CD4-positive, alpha-beta T cell (primary cell): ENCODE measurements at places on chromosomes 3 and 15.

DNA sequence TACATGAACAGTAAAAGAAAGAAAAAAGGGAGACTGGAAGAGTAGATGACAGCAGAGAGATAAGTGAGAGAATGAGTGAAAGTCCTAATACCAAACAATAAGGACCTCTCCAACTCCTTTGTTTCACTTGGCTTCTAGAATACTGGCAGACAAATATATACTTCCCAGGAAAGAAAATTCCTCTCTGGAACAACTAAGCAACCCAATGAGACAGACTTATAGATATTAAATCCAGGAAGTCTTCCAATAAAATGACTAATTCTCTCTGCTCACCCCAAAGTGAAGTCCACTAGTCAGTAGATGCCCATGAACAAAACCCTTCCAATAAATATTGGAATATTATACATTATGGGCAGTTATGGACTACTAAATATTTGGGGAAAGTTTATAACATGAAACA lies 114.2 kb downstream of the NEDD4 start:
- H3K27ac ChIP-seq = no peak overlapping the region
- no peak for DNase-seq
- no peaks in the 10 kb centered on the region for H3K27me3 ChIP-seq
- H3K4me1 ChIP-seq = no peaks in the 10 kb centered on the region
- no peaks in the 10 kb centered on the region for H3K36me3 ChIP-seq

- no peak overlapping the region for H3K27ac ChIP-seq
- H3K36me3 ChIP-seq = no peaks in the 10 kb centered on the region
- no peak overlapping the region for H3K4me3 ChIP-seq
- H3K27me3 ChIP-seq = no peaks in the 10 kb centered on the region
Measured at GRCh38 chr15:76158226-76158625, 98.4 kb downstream of the TMEM266 start.

GRCh38 chr15:67240235-67241131 lies 14.0 kb downstream of the AAGAB start:
- DNase-seq = no peak
- H3K4me3 ChIP-seq = no peak overlapping the region
- peaks cover 11% of the 10 kb centered on the region for H3K36me3 ChIP-seq
- H3K27me3 ChIP-seq = no peaks in the 10 kb centered on the region

GRCh38 chr3:45145681-45146614 lies at the start of gene CDCP1:
Gene CDCP1 (minus strand): TSS chr3:45146378. CDS start chr3:45146287, 91 bp downstream.
- H3K36me3 ChIP-seq = no peaks in the 10 kb centered on the region
- H3K27me3 ChIP-seq = peaks cover 47% of the 10 kb centered on the region
- peaks cover 12% of the 10 kb centered on the region for H3K4me1 ChIP-seq
- peak within 1 kb of the TSS; percentile 45 for H3K4me3 ChIP-seq

DNA sequence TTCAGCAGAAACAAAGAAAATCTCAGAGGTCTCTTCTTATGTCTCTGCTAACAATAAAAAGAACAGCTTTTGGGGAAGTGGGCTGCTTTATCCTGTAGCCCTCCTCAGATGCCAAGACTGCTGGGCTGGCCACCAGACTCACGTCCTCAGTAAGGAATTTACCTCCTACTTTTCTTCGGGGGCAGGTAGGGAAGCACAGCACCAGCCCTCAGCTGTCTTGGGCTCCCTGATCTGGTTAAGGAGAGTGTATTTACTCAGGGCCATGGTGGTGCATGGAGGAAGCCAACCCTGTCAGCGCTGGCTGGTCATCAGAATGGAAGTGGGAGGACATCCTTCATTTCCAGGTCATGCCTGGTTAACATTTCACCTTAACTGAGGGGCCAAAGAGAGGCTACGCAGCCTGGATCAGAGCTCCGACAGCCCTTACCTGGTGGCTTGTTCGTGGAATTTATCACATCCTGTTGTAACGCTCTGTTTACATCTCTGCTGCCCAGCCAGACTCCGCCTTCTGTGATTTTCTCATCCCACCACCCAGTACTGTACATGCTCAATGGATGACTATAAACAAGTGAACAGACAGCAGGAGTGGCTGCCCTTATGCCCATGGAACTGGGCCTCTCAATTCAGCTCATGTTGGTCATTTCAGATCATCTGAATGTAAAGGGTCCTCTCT lies 108.3 kb downstream of the IGF2BP2 start:
- DNase-seq = no peak
- H3K4me1 ChIP-seq = no peaks in the 10 kb centered on the region
- no peaks in the 10 kb centered on the region for H3K36me3 ChIP-seq
- peaks cover 3% of the 10 kb centered on the region for H3K27me3 ChIP-seq
- no peak overlapping the region for H3K27ac ChIP-seq

DNA sequence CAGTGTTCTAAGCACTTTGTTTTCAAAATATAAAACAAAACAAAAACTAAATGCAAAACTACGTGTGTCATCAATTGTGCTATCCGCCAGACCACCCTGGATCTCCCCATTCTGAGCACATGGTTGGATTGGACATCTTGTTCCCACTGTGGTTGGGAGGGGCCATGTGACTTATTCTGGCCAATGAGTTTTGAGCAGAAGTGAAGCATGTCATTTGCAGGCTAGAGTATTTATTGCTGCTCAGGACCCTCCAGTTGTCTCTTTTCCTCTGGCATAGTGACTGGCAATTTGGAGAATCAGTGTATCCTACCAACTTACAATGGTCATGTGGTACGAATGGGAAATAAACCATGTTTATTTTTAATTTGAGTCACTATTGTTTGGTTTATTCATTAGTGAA lies 70.2 kb upstream of the ST8SIA2 start:
- no peak overlapping the region for H3K4me3 ChIP-seq
- no peaks in the 10 kb centered on the region for H3K4me1 ChIP-seq

- H3K4me3 ChIP-seq = no peak overlapping the region
- H3K4me1 ChIP-seq = peaks cover 25% of the 10 kb centered on the region
- no peak overlapping the region for H3K27ac ChIP-seq
- H3K27me3 ChIP-seq = no peaks in the 10 kb centered on the region
Measured at GRCh38 chr15:89131731-89132130, 43.5 kb downstream of the ABHD2 start.

- H3K27me3 ChIP-seq = no peaks in the 10 kb centered on the region
- no peaks in the 10 kb centered on the region for H3K4me1 ChIP-seq
- peaks cover 17% of the 10 kb centered on the region for H3K36me3 ChIP-seq
- no peak overlapping the region for H3K27ac ChIP-seq
Measured at GRCh38 chr3:142542054-142542453, 36.5 kb downstream of the ATR start.

DNA sequence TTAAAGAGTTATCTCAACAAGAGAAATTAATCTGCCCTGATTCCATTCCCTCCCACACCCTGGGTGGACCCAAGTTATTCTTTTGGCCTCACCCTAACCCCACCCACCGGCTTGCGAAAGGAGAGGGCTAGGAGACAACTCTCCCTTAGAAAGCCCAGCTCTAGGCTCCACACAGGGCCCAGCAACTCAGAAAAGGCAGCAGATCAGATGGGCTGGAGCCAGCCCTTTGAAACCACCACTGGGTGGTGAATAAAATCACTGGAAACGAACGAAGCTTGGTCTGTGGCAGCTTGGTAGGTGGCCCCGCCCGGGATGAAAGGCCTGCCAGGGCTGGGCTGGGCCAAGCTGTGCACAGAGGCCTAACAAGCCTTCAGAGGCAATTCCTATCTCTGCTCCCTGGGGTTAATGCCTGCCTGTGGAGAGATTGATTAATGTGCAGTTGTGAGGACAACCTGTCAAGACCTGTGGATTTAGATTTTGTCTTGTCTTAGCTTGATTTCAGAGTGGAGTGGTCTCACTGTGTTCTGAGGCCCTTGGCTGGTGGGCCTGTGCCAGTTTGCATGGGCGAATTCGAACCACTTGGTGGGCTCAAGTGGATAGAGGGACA lies 38.8 kb downstream of the BHLHE40 start:
- DNase-seq = peak; percentile 15
- H3K36me3 ChIP-seq = no peaks in the 10 kb centered on the region
- H3K4me3 ChIP-seq = no peak overlapping the region
- no peaks in the 10 kb centered on the region for H3K27me3 ChIP-seq
- no peak overlapping the region for H3K27ac ChIP-seq
- H3K4me1 ChIP-seq = peaks cover 56% of the 10 kb centered on the region

- H3K27me3 ChIP-seq = no peaks in the 10 kb centered on the region
- no peak for DNase-seq
- no peaks in the 10 kb centered on the region for H3K36me3 ChIP-seq
- H3K4me3 ChIP-seq = no peak overlapping the region
Measured at GRCh38 chr3:190722181-190722905, 140.2 kb downstream of the GMNC start.

GRCh38 chr3:195155570-195156241 lies 115.3 kb downstream of the XXYLT1 start:
- no peak for DNase-seq
- peaks cover 18% of the 10 kb centered on the region for H3K4me1 ChIP-seq
- no peak overlapping the region for H3K4me3 ChIP-seq

DNA sequence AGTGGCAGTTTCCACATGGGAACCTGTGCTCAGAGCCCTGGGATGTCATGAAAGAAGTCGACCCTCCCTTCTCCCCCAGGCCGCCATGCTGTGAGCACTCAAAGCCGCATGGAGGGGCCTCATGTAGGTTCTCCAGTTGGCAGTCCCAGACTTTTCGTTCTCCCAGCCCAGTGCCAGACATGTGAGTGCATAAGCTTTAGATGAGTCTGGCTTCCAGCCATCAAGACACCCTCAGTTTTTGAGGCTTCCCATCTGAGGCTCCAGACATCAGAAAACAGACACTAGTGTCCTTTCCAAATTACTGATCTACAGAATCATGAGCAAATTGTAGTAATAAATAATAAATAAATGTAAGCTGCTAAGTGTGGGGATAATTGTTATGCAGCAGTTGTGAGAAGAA lies 136.5 kb upstream of the AGBL1 start:
- DNase-seq = no peak
- H3K4me3 ChIP-seq = no peak overlapping the region
- no peak overlapping the region for H3K27ac ChIP-seq
- no peaks in the 10 kb centered on the region for H3K27me3 ChIP-seq
- no peaks in the 10 kb centered on the region for H3K4me1 ChIP-seq

DNA sequence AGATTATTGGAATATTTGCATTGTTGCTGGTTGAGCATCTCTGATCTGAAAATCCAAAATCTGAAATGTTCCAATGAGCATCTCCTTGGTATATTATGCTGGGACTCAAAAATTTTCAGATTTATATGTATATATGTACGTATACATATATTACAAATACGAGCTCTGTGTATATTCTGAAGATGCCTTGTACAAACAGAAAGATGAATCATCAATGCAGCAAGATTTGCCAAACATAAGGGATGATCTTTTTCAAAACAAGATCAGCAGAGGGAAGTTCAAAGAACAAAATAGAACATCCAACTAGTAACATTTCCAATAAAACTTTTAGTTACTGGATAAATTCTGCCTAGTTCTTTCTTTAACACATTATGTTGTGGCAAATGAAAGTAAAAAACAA lies 42.5 kb downstream of the HERC1 start:
- no peak overlapping the region for H3K27ac ChIP-seq
- peaks cover 15% of the 10 kb centered on the region for H3K4me1 ChIP-seq
- H3K4me3 ChIP-seq = no peak overlapping the region
- H3K27me3 ChIP-seq = no peaks in the 10 kb centered on the region
- DNase-seq = no peak

DNA sequence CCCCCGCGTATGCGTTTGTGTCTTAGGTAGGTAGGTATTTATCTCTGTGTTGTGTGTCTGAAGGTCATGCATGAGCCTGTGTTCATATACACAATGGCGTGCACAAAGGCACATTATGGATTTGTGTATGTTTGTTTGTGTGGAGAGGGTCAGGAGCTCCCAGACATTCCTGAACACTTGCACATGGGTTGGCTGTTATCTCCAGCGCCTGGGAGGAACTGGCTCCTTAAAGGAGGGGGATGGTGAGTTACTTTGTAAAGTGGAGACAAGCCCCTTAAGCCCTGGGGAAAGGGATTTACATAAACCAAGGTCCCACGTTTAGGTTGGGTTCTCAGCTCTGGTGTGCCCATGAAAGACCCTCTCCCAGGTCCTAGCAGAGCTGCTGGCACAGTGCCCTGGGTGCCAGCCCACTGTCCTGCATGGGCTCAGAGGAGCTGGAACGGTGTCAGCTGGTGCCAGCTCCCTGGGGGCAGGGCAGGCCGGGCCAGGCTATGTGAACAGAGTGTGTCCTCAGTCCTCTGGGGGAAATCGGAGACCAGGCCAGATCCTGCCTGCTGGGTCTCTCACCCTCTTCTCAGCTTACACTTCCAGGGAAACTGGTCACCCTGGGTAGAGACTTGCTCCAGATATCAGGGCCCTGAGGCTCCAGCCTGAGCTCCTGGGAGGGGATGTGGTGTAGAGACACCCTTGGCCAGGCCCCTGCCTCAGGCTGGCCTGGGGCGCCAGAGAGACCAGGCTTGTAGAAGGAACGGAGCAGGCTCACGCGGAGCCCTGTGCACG lies 25.1 kb downstream of the SNX33 start:
- no peak overlapping the region for H3K4me3 ChIP-seq
- H3K36me3 ChIP-seq = no peaks in the 10 kb centered on the region
- no peaks in the 10 kb centered on the region for H3K4me1 ChIP-seq
- no peak for DNase-seq

- H3K36me3 ChIP-seq = no peaks in the 10 kb centered on the region
- H3K27ac ChIP-seq = no peak overlapping the region
- H3K27me3 ChIP-seq = no peaks in the 10 kb centered on the region
- no peak for DNase-seq
- no peak overlapping the region for H3K4me3 ChIP-seq
- no peaks in the 10 kb centered on the region for H3K4me1 ChIP-seq
Measured at GRCh38 chr3:80113331-80113730, 345.5 kb upstream of the ROBO1 start.

GRCh38 chr3:115980709-115981108 lies 357.4 kb downstream of the GAP43 start:
- H3K36me3 ChIP-seq = no peaks in the 10 kb centered on the region
- no peaks in the 10 kb centered on the region for H3K4me1 ChIP-seq
- H3K27me3 ChIP-seq = no peaks in the 10 kb centered on the region
- H3K27ac ChIP-seq = no peak overlapping the region

DNA sequence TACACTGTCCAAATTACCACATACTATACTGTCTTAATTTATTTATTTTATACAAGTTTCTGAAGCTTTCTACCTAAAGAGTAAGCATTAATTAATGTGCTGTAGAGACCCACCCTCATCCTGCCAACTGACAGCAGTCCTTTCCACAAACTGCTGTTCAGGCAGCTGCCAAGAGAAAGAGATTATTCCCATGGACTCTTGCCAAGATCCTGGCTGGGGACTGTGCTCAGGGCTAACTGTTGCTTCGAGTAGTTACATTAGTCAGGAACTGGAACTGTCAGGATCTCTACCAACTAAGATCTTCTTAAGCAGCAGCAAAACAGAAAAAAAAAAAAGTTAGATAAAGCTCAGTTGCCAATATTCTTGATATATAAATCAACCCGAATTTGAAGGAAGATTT lies 398.8 kb downstream of the MECOM start:
- no peaks in the 10 kb centered on the region for H3K36me3 ChIP-seq
- DNase-seq = no peak
- H3K27me3 ChIP-seq = no peaks in the 10 kb centered on the region
- H3K4me1 ChIP-seq = no peaks in the 10 kb centered on the region

- no peaks in the 10 kb centered on the region for H3K27me3 ChIP-seq
- DNase-seq = peak; percentile 52
- H3K27ac ChIP-seq = peak overlapping the region; percentile 90
- peak overlapping the region; percentile 47 for H3K4me3 ChIP-seq
- no peaks in the 10 kb centered on the region for H3K36me3 ChIP-seq
Measured at GRCh38 chr15:51731549-51732267, 5.7 kb downstream of the LYSMD2 start.
